ENCODE measurements at places on chromosomes 16 and 17.

DNA sequence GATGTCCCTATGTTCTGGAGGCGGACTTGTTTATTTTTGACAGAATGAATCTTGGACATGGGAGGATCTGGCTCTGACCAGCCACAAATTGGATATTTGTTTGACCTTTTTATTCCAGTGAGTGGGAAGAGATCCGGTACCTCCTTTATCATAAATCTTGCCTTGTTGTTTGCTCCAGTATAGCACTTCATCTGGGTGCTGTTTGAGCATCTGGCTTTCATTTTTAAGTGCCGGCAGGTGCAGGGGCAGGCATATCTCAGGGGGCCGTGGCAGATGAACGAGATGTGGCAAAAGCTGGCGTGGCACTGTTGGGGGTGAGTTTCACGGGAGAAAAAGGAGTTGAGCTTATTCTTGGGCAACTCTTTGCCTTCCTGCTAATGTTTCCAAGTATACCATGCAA, 37.8 kb downstream of the MSI2 start:
- no peak for DNase-seq

DNA sequence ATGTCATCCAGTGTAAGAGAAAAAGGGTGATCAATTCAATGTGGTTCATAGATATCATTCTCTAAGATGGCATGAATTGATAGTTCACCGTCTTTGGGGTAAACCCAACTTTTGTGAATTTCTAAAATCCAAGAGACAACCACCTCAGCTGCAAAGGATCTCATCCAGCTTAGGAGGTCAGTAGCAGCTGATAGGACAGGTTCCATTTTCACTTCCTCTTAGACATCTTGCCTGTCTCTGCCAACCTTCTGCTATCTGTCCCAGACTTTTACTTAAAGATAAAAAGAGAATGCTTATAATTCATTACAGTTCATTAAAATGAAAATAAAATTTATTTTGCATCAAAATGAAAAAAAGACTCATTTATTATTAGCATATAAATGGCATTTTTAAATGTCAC, 468.2 kb downstream of the XYLT1 start:
- DNase-seq = no peak

DNA sequence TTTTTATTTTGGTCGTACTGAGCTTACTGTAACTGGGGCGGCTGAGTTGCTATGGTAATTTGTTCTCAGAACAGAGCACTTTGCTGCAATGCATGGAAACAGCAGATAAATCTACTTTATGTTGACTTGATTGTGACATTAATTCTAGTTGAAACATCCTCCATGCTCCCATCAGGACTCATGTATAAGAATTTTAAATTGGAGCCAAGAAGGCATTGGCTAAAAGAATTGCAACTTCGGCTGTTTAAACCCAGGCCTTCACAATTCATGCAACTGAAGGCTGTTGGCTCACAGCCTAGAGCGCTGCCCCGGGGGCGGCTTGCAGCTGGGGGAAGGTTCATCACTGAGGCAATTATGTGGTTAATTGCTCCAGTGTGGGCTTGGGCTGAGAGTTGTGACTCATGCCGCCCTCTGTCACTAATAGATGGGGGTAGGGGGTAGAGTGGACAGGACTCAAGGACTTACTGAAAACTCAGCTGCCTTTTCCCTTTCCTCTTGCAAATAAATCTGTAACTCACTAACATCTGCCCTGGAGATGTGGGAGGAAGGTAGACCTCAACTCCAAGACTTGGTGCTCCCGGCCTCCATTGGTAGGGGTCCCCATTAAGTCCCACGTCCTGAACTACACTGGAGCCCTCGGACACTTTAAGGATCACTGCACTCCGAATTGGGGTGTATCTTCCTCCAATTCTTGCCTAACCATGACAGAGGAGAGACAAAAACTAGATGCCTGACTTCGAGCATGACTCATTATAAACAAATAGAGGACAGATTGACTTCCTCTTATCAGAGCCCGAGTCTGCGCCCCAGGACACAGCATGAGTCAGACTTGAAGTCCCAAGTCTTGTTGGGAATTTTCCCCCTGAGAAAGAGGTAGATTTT, 37.5 kb downstream of the ERCC4 start:
- DNase-seq = peak; percentile 61

DNA sequence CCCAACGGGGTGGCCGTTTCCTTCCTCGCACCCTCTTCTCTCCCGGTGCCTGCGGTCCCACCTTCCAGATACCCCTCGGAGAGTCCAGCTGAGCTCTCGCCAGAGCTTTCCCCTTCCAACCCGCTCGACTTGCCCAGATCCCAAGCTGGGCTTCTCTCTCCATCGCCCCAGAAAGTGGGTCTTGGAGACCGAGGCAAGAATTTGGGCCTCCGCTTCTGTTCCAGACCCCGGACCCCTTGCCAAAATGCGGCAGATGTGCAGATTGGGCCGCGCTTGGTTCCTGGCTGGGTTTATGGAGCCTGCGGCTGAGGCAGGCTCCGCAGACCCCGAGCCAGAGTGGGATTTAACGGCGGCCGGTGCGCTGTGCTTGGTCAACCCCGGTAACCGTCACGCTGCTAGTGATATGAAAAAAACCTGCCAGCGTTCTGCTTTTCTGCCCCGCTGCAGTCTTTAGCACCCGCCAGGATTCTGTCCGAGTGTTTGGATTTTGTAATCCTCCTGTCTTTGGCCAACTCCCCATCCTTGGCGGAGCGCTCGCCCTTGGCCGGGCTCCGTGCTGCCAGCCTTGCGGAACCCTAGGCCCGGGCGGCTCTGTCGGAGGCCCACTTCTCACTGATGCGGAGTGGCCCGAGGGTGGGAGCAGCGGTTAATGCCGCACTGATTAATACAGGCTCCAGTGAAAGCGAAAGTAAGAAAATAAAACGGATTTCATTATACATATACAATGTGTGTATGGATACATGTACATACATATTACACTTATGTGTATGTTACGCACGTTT, 754 bp upstream of the SLFN11 start:
- DNase-seq = peak; percentile 71

DNA sequence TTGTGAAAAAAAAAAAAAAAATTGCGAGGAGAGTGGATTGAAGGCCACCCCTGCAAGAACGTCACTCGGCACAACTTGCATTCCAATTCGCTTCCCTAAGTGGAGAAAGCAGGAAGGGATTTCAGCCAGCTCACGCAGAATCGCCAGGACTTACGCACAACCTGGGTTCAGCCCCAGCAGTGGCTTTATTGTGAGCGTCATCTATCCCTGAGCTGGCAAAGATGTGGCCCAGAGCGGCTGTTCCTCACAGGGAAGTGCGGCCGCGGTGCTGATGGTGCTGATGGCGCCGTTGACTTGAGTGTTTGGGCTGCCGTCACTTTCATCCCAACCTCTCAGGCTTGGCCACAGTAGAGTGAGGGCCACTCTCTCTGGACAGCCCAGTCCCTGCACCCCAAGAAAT, 197.6 kb downstream of the NTN1 start:
- no peak for DNase-seq

DNA sequence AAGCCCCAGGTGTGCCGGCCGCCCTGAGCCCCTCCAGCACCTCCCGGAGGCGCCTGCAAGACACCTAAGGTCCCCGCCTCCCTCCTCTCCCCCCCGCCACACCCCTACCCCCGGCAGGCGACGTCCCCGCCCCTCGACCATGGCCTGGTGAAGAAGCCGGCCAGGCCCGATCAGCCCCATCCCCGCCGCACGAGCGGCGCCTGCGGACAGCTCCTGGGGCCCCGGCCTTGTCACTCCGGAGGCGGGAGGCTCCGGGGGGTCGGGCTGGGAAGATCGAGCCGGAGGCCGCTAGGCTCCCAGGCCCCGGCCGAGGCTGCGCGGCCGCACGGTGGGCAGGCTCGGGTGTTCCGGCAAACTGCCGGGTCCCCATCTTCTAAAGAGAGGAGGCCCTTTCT, 405 bp upstream of the ACE start:
- no peak for DNase-seq

DNA sequence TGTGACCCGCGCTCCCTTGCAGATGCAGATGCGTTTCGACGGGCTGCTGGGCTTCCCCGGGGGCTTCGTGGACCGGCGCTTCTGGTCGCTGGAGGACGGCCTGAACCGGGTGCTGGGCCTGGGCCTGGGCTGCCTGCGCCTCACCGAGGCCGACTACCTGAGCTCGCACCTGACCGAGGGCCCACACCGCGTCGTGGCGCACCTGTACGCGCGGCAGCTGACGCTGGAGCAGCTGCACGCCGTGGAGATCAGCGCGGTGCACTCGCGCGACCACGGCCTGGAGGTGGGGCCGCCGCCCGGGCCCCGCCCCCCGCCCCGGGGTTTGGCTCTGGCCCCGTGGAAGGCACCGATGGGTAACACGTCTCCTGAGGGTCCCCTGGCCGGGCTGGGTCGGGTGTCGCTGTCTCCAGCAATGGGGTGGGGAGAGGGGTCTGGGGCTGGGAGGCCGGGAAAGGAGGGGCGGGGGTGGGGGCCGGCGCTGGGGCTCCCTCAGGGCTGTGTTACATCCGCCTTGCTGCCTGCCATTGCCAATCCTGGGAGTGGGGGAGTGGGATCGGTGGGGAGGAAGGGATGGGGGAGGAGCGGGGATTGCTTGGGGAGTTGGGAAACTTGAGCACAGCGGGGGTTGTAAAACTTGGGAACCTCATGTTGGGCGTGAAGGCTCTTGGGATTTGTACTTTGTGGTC, 737 bp downstream of the NUDT16L1 start:
- DNase-seq = peak; percentile 68
